Neural crest cell (in vitro differentiated cells): ENCODE measurements at places on chromosomes 7 and 10. TPM values are rescaled to one million over a fixed set of nuclear protein-coding genes. Genes with fewer than 3 reads are reported as not detected.
A peak's percentile ranks its signal among the peaks of the same experiment; 100 is the strongest.

DNA sequence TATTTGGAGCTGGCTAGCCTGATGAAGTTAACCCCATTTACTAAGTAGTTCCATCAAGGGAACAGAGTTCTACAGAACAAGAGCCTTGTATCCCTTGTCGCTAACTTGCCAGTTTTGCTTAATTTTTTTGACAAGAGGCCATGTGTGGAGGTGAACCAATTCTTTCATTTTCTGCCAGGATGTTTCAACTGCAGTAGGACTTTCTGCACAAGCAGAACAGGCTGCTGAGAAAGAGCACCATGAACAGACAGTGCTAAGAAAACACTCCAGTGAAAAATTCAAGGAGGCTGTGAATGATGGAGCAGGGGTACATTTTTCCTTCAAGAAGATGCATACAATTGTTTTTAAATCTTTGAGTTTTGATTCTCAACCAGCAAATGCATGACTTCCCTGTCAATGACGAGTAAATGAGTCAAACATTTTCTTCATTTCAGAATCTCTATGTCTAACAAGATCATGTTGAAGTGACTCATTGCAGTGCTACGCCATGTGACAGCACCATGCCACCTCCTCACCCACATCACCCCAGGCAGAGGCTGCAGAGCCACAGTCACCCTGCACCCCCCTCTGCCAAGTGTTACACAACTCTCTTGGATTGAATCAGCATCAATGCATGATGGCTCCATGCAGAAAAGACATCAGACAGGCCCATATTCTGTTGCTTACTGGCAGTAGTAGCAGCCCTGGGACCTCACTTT is 193.1 kb downstream of the COBL start:
- no peak overlapping the region for H3K4me3 ChIP-seq
- peaks cover 10% of the 10 kb centered on the region for H3K4me1 ChIP-seq
- H3K36me3 ChIP-seq = no peaks in the 10 kb centered on the region
- H3K27ac ChIP-seq = no peak overlapping the region
- no peaks in the 10 kb centered on the region for H3K27me3 ChIP-seq

DNA sequence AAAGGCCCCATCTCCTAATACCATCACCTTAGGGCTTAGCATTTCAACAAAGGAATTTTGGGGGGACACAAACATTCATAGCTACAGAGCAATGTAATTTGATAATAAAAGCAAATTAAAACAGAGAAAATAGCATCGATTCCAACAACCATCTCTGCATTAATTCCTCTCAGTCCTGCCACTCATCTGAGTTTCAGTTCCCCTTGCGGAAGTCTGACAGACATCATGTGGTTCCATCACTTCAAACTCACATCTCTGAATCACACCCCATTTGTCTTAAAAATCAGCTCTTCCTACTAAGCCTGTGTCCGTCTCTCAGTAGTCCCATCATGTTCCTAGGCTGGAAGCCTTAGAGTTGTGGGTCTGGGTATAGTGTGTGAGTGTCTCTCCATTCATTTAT is 3.6 kb downstream of the ADCK2 start:
- peaks cover 31% of the 10 kb centered on the region for H3K4me1 ChIP-seq
- H3K27me3 ChIP-seq = peaks cover 3% of the 10 kb centered on the region
- no peak overlapping the region for H3K4me3 ChIP-seq

DNA sequence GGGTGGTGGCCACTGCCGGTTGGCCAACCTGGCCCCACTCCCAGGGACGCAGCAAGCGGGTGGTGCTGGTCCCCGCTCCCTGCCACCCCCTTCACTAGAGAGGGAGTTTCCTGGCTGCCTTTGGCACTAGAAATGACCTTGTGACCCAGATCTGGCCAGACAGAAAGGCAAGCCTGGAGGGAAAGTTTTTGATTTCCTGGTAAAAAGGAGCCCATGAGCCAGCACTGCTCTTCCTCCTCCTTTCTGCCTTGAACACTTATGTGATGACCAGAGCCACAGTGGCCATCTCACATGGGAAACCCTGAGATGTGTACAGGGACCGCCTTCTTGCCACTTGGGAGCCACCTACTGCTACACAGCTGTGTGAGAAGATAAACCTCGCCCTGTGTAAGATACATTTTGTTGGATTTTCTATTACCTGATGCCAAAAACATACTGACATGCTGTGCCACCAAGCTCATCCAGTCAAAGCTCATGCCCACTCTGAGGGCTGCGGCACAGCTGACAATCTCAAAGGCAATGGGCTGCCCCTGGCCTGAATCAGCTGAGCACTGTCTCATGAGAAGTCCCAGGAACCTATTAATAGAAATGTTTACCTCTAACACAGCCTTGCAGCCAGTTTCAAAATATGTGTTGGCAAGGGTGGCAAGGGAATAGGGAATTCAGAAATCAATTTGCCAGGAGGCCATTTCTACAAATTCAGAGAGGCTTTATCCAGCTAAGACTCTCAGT is 94.0 kb downstream of the CYTH3 start:
- DNase-seq = no peak
- no peaks in the 10 kb centered on the region for H3K27me3 ChIP-seq
- peak overlapping the region; percentile 70 for H3K27ac ChIP-seq

DNA sequence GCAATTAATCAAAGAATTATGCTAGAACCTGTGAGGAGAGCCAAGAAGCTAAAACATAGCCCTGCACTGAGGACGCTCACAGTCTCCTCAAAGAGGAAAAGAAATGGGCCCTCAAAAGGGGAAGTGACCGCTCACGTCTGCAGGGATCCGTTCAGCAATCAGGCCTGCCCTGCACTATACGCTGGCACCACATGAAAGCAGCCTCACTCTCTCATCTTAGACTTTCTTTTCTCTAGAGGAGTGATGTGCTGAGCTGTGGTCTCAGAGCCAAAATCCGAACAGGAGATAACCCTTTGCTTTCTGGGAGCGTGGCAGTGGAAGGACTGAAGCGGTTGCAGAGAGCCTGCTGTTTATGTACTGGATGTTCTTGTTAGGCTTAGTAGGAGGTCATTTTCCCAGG is 6.3 kb upstream of the IL2RA start:
- peaks cover 13% of the 10 kb centered on the region for H3K27me3 ChIP-seq
- DNase-seq = no peak
- no peak overlapping the region for H3K27ac ChIP-seq
- no peaks in the 10 kb centered on the region for H3K36me3 ChIP-seq
- H3K4me1 ChIP-seq = no peaks in the 10 kb centered on the region

GRCh38 chr10:86298501-86299001 is 68.0 kb downstream of the GRID1 start:
- DNase-seq = no peak
- H3K36me3 ChIP-seq = no peaks in the 10 kb centered on the region
- no peaks in the 10 kb centered on the region for H3K4me1 ChIP-seq
- no peak overlapping the region for H3K27ac ChIP-seq
- no peak overlapping the region for H3K4me3 ChIP-seq

DNA sequence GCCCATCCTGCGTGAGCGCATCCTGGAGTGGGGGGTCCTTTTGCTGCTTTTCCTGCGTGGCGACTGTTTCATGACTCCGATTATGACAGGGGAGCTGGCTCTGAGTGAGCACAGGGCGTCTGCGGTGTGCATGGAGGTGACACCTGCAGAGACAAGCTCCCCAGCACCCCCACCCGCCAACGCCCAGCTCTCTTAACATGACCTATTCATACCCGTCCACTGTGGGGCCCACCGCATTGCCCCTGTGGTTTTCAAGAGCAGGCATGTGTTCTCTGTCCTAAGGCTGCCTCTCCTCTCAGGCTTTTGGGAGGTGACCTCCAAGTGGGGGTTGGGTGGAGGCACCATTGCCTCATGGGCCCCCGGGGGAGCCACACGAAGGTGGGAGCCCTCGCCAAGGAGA is 500.7 kb downstream of the TCERG1L start:
- H3K27me3 ChIP-seq = no peaks in the 10 kb centered on the region

DNA sequence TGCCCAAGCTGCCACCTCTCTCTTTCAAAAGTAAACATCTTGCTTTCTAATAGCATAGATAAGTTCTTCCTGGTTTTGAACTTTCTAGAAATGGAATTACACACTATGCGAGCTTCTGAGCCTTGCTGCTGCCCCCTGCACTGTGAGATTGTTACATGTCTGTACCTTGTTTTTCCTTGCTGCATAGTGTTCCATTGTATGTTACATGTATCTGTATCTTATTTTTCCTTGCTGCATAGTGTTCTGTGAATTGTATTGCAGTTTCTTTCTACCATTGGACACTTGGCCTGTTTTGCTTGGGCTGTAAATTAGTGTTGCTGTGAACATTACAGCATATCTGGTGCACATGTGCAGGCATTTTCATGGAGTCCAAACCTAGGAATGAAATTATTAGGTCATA is 24.0 kb upstream of the VWA2 start:
- no peak overlapping the region for H3K27ac ChIP-seq
- no peak overlapping the region for H3K4me3 ChIP-seq
- peaks cover 3% of the 10 kb centered on the region for H3K27me3 ChIP-seq

ZP3 gene
- 0.49 TPM in 1 of 2 replicates, not detected in the other for total RNA-seq

HACD1 gene
- 13.7 and 14.6 TPM in 2 replicates for total RNA-seq

FAM25C gene
- not detected in 2 replicates for total RNA-seq

HTR5A gene
- not detected in 2 replicates for total RNA-seq

ITIH5 gene
- not detected in 2 replicates for total RNA-seq

LRRC4 gene
- total RNA-seq = 67.5 and 67.6 TPM in 2 replicates

DGKI gene
- 2.2 and 3.3 TPM in 2 replicates for total RNA-seq

SFRP4 gene
- total RNA-seq = not detected in 2 replicates
